AG10803 (cell line): ENCODE measurements at places on chromosomes 2 and 18.

DNA sequence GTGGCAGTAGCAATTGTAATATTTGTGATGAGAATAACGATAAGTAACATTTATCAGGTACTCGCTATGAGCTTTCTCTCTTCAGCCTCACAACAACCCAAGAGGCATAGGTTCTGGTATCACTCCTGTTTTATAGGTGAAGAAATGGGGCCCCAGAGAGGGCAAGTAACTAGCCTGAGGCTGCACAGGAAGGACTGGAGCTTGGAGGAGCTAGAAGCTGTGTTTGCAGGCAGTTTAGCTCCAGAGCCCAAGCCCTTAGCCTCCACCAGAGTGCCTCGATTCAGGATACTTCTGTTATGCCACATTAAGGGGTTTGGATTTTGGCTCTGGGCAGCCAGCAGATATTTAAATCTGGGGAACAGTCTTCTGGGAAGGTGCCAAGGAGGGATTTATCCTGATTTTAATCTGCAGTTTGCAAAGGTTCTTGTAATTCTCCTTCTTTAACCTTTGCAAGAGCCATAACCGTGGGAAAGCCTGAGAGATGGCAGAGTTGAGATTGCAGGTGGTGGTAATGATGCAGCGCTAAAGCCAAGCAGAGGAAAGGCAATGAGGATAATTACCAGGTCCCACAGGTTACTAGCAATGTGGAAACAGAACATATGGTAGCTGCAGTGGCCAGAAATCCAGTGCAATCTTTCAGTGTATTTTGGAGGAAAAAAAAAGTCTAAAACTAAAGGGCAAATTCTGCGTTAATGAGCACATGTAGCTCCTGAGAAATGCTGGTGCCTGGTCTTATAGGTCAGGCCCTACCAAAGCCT lies 9.1 kb downstream of the MOCOS start:
- DNase-seq: no peak

GRCh38 chr2:16318474-16319195 lies 347.0 kb downstream of the CYRIA start:
- DNase-seq: no peak

DNA sequence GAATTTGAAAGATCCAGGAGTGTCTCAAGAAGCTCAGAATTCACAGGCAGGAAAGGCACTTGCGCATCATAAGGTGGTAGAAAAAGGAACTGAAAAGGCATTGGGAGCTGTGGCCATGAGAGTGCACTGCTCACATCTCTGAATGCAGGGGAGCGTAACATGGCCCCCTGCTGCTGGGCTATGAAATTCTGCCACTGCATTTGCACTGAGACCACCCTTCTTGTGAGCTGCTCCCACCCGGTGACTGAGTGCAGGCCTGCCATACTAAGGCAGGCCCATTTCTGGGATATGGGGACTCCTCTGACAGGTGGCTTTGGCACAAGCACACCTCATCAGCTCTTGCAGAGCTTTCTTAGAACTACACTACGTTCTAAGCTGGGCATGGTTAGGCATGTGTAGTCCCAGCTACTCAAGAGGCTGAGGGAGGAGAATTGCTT lies 25.3 kb upstream of the STARD7 start:
- no peak for DNase-seq

- no peak for DNase-seq
Observed at GRCh38 chr2:117087535-117088291, 726.8 kb upstream of the DDX18 start.

- DNase-seq: no peak
Observed at GRCh38 chr2:216206041-216206703, 97.0 kb downstream of the XRCC5 start.

DNA sequence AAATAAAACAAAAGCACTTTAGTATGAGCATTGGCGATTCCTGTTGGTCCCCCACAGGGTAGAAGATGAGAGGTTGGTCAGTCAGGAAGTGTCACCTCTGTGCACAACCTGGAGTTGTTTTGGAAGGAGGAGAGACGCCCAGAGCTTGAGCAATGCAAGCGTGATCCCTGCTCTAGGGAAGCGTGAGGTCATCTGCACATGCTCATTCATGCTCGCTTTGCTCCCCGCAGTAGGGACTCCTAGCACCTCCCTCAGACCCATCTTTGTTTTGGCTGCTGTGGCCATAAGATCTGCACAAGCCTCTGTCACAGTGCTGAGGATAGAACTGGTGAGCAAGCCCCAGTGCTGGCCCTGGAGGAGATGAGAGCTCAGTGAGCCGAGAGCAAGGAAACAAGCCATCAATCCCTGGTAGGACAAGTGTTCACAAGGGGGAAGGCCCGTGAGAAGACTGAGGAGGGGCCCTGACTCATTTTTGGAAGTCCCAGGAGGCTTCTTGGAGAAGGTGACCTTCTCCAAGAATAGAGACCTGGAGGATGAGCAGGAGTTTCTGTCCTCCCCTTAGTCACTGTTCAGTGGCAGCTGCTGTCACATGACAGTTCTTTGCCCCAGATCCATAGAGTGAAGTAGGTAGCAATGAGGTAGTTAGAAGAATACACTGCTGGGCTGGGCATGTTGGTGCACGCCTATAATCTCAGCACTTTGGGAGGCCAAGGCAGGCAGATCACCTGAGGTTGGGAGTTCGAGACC lies 13.3 kb upstream of the ATP8B1 start:
- DNase-seq: no peak

- DNase-seq: peak; percentile 12
Observed at GRCh38 chr2:180871649-180872048, 108.8 kb upstream of the UBE2E3 start.

GRCh38 chr2:69043736-69044400 lies 30.9 kb downstream of the ANTXR1 start:
- DNase-seq: no peak

DNA sequence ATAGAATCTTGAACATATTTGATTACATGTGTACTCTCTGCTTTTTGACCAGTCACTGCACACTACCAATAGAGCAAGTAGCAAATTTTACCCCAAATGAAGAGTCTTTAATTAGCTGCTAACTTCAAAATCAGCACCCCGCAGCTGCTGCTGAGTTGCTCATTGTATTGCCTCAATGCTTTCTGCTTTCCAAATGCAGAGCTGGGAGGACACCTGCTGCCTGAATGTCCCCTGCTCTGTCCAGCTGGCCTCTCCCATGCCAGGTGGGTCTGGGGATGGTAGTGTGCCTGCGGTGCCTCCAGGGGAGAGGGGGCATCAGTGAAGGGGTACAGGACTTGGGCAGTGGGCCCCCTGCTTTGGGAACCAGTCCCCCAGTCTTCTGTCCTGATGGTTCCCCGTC lies 184.8 kb downstream of the PRKCE start:
- no peak for DNase-seq

DNA sequence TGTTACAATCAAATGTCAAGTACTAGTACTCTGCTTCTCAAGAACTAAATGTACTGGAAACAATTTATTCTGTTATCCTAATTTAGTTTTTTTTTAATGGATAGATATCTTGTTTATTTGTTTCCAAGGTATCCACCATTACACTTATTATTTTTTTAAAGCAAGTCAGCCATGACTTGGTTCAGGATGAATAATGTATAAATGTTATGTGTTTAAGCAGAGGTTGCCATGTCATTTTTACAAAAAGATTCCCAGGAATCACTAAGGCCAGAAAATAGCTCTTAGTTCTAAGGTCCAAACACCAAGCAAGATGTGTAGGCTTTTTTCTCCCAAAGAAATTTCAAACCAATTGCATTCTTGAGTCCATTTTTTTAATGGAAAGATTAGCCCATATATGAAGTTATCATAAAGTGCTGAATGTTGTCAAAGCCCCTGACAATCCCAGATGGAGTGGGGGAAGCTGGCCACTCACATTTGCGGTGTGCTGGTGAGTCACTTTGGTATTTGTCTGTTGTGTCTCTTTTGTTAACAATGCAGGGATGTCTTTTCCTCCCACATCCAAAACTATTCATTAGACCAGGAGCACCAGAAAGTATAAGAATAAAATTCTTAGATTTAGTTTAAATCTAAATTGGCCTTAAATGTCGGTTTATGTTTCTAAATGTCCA lies 158.9 kb downstream of the COL6A3 start:
- DNase-seq: peak; percentile 93

DNA sequence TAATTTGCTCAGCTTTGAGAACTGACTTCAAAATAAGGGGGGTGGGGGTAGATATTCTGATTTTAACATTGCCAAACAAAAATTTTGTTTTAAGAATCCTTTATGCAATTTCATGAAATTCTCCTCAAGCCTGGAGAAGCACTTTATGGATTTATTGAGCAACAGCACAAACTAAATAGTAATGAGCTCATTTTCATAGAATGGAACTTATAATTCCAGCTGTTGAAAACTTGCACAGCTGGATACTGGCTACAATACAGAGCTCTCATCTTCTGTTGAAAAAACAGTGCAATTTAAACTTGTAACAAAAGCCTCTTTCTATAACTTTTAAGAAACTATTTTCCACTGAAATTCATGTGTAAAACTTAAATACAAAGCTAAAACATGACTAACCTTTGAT lies 137.6 kb upstream of the FN1 start:
- DNase-seq: peak; percentile 61

DNA sequence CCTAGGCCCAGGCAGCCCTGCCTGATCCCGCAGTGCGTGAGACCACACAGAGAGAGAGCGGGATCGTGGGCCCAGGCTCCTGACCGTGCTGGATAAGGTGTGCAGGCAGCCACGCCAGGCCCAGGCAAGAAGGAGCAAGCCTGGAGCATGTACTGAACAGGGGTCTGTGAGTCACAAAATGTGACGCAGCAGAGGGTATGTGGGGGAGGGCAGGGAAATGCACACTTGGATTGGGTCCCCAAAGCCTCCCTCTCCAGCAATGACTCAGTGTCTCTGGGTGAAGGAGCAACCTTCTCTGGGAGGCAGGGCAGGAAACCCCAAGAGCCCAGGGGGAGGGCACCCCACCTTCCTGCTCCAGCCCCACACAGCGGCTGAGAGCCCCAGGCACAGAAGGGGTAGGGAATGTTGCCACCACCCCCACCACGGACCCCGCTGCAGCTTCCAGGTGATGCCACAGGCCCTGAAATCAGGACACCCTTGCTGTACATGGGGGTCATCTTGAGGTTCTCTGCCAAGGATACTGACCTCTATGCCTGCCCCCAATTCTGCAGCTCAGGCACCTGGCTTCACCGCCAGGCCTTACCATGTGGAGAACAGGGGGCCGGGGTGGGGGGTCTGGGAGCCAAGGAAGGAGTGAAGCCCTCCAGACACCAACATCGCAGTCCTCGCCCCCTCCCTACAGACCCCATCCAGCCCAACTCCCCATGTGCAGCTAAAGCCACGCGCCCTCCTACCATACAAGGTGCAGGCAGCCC lies 1.3 kb upstream of the GPC1 start:
- peak; percentile 94 for DNase-seq

- DNase-seq: no peak
Observed at GRCh38 chr2:222408684-222409083, 15.7 kb upstream of the SGPP2 start.

- peak; percentile 18 for DNase-seq
Observed at GRCh38 chr18:63523660-63524059, 18.5 kb upstream of the SERPINB12 start.

DNA sequence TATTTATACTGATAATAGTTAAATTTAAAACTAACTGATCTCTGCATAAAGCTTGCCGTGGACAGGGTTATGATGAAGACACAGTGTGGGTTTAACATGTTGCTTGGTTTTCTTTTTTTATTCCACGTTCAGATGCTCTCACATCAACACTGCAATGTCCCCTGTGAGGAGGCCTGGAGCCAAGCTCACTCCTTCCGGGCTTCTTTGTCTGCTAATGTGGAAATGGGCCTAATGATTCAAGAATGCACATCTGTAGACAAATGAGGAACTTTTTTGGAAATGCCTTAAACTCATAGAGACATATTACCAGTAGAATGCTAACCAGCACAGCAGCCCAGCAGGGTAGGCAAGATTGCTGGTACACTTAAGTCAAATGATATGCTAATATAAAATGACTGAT lies 208.0 kb downstream of the GALR1 start:
- DNase-seq: no peak

DNA sequence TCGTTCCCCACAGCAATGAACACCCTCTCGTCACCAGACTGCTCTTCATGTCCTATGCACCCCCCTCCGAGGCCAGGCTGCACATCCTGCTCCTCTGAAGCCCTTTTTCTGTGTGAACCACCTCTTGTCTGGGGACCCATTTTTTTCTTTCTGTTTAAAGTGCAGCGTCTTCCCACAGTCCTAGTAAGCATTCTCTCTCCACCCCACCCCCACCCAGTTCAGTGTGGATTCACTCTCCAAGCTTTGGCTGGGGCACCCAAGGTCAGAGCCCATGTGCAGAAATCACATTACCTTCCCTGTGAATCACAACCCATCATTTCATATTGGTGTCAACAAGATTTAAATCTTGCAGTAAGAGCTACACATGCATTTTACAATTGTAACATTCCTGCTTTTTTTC lies 26.4 kb upstream of the PKDCC start:
- DNase-seq: peak; percentile 89

GRCh38 chr18:76274468-76275289 lies 220.4 kb downstream of the ZNF516 start:
- DNase-seq: peak; percentile 5

GRCh38 chr2:101299604-101300003 lies 8.9 kb downstream of the RNF149 start:
- no peak for DNase-seq

DNA sequence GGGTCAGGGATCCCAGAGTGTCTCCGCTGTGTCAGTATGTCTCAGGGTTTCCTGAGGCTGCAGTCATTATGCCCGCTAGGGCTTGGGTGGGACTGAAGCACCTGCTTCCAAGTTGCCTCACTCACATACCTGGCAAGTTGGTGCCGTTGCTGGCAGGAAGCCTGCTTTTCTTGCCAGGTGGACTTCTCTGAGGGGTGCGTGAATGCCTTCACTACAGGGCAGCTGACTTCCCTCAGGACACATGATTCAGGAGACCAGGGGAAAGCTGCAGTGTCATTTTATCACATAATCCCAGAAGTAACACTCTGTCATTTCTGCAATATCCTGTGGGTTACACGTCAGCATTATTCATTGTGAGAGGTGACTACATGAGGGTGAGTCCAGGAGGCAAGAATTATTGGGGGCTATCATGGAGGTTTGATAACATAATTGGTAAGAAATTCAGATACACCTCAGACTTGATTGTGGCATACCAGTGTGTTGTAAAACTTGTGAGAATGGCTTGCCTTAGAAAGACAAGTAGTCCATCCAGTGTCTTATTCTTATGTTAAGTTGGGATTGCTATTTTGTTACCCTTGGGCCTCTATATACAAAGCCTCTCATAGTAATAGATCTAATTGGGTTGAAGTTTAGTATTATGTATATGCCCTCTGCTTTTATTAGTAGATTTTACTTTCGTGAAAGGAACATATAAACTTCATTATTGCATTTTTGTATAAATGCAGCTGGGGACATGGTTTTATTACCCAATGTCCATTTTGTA lies 44.1 kb downstream of the NEDD4L start:
- no peak for DNase-seq

DNA sequence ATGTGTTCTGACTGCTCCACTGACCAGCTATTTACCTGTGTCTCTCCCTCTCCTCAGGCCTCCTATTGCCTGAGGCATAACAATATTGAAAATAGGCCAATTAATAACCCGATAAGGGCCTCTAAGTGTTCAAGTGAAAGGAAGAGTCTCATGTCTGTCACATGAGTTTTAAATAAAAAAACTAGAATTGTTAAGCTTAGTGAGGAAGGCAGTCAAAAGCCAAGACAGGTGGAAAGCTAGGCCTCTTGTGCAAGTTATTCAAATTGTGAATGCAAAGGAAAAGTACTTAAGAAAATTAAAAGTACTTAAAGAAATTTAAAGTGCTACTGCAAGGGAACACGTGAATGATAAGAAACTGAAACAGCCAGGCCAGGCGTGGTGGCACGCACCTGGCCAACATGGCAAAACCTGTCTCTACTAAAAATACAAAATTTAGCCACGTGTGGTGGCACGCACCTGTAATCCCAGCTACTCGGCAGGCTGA lies 44.9 kb upstream of the TAF4B start:
- DNase-seq: no peak
